ENCODE measurements at places on chromosomes 3 and 15.

GRCh38 chr15:81398910-81399551 is 25.0 kb upstream of the TMC3 start:
- no peak for DNase-seq

GRCh38 chr3:60588806-60589205 is 662.4 kb downstream of the FHIT start:
- DNase-seq, result no peak

DNA sequence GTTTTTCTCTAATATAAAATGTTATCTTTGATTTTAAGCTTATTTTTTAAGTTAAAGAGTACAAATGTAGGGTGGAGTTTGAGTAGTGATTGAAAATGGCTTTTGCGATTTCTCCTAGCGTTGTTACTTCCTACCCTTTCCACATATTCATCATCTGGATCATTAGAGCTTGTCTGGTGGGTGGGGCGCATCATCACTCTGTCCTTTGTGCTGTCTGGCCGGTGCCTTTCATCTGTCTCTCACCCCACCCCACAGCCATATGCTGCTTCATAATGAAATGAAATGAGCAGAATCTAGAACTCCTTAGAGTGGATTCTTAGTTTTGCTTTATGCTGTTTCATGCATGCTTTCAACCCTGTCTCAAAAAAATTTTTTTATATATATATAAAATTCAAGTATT is 44.3 kb downstream of the ATP1B3 start:
- DNase-seq, result no peak

DNA sequence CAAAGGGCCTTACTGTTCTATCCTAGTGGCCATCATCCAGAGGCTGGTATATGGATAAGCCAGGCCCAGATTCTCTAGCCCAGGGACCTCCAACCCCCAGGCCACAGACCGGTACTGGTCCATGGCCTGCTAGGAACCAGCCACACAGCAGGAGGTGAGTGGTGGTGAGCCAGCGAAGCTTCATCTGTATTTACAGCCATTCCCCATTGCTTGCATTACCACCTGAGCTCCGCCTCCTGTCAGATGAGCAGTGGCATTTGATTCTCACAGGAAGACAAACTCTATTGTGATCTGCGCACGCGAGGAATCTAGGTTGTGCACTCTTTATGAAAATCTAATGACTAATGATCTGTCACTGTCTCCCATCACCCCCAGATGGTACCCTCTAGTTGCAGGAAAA is 30.1 kb upstream of the TPM1 start:
- DNase-seq, result no peak

DNA sequence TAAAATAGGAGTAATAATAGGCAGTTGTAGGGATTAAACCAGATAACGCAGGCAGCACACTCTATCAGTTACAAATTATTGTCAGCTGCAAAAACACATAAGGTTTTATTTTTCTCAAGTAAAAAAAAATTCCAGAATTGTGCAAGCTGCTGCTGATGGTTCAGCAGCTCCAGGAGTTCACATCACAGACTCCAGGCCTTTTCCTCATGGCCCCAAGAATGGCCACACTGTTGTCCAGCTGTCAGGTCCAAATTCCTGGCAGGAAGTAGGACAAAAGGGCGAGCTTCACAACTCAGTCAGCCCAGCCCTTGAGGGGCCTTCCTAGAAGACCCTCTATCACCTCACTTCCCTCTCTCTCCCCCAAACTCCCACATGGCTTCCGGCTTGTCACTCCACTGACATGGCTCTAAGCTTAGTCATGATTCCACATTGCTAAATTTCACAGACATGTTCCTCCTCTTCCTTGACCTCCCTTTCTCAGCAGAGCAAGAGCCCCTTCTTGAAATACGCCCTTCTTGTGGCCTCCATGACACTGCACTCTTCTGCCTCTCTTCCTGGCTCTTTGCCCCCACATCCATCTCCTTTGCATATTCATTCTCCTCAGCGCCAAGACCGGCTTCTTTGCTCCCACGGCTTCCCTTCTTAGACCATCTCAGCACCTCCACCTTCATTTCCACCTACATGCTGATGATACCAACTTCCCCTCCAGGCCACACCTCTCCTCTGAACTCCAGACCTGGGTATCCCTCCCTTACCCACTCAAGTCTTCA is 27.4 kb upstream of the FAM174B start:
- DNase-seq, result no peak

DNA sequence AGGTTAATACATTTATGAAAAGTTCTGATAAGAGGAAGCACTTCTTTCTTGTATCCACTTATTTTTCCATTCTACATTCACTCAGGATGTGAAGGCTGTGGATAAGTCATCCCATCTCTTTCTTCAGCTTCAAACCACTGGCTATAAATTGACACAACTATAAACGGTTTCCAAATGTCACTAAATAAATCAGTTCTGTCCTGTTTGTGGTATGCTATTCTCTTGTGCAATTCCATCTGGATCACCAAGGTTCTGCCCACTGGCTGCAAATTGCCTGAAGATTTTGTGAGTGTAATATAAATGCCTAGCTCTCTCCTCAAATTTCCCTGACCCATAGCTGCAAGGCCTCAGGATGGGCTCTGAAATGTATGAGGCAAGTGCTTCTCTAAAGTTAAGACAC is 7.1 kb upstream of the LMOD3 start:
- no peak for DNase-seq

DNA sequence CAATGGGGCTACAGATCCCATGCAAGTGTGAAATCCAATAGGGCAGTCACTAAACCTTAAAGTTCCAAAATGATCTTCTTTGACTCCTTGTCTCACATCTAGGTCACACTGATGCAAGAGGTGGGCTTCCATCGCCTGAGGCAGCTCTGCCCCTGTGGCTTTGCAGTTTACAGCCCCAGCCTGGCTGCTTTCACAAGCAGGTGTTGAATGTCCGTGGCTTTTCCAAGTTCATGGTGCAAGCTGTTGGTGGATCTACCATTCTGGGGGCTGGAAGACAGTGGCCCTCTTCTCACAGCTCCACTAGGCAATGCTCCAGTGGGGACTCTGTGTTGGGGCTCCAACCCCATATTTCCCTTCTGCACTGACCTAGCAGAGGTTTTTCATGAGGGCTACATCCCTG is 68.5 kb upstream of the PRR20G start:
- DNase-seq, result no peak

- DNase-seq, result no peak
Measured at GRCh38 chr3:108036984-108037741, 53.7 kb downstream of the CD47 start.

GRCh38 chr3:187997946-187998561 is 155.9 kb upstream of the LPP start:
- DNase-seq, result no peak

DNA sequence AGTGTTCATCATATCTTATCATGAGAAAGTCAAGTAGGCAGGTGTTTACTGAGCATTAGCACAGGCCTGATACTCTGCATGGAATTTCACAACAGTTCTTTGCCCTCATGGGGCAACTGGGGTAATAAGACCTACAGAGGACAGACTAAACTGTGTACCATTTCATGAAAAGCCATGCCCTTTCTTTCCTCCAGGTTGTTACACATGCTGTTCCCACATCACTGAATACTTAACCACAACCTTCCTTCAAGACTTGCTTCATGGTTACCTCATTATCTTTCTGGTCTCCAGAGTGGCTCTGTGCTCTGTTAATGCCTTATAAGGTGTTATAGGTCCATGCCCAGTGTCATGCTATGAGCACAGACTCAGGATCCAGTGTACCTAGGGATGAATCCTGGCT is 28.2 kb upstream of the RSL24D1 start:
- no peak for DNase-seq

- no peak for DNase-seq
Measured at GRCh38 chr3:32448686-32449474, 53.8 kb downstream of the CMTM6 start.

DNA sequence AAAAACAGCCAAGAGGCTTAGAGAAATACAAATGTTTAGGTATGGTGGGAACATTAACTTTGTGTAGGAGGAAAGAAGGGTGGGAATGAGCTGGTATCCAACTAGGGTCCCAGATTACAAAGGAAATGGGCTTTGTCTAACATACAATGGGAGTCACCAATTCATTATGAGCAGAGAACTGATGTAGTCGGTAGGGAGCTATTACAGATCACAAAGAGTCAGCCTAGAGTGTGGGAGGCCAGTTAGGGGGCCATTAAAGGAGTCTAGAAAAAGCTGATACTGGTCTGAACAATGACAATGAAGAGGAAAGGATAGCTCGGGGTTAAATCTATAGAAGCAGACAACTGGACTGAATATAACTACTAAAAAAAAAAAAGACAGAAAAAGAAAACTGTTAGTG is 15.5 kb downstream of the ANO10 start:
- DNase-seq, result no peak

DNA sequence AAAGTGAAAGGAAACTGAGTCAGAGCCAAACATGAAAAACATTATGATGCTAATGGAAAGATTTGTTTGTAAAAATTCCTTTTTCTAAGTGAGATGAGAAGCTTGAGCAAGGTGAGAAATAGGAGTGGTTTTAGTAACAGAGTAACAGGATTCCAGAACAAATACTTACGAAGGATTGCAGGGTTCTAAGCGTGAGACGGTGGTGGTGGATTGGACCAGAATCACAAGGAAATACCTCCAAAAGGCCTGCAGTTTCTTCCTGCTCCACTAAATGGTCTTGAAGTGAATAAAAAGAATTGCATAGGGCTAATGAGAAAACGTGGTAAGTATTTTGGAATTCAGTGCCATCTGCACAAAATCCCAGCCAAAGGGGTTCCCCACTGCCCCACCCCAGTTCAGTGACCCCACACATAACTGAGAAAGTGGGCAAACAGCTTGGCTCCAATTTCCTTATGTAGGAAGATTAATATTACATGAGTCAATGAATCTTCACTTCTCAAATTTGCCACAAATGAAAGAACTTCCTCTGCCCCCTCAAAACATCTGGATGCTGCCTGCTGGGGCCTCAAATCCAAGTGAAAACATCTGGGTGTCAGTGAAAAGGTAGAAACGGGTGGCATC is 283.8 kb upstream of the NR2F2 start:
- no peak for DNase-seq

DNA sequence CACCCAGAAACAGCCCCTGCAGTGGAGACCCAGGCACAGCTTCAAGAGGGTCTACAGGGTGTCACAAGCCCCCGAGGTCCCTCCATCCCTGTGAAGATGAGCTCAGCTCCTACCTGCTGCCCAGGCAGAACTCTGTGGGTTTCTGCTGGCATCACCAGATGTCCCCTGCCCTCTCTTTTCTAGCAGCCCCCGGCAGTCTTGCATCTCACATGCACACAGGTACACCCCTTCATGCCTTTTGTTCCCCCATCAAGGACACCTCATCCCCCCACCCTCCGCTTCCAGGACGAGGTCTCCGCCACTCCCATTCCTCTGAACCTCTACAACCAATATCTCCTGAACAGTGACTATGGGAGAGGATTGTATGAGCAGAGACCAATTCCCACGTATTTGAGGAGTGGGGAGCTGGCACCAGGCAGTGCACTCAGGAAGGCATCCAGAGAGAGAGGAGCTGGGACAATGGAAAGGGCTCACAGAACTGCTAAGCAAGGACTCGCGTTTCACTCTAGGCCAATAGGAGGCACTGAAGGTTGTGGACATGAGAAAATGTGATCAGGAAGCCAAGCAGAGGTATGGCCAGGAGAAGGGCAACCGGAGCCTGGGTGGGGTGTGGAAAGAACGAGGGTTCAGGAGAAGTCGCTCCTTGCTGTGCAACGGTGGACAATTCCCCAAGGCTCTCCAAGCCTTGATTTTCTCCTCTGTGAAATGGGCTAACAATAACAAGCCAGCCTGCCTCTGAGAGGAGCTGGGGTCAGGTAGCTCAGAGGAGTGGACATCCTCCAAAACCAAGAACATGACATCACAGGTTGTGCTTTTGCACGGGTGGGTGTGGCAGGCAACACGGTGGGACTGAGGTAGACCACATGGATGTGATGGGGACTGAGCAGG is 115.2 kb downstream of the CHSY1 start:
- no peak for DNase-seq

DNA sequence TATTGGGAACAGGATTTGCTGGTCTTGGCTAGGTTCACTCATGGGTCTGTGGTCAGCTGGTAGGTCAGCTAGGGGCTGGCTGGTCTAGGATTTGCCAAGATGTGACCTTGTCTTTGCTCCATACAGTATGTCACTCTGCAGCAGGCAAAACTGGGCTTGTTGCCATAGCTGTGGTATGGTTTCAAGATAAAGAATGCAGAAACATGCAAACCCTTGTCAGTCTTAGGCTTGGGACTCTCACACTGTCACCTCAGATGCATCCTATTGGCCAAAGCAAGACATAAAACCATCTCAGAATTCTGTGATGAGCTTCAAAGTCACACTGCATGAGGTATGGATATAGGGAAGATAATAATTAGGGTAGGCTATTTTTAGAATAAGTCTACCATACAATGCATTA is 66.6 kb upstream of the TBC1D5 start:
- DNase-seq, result no peak

DNA sequence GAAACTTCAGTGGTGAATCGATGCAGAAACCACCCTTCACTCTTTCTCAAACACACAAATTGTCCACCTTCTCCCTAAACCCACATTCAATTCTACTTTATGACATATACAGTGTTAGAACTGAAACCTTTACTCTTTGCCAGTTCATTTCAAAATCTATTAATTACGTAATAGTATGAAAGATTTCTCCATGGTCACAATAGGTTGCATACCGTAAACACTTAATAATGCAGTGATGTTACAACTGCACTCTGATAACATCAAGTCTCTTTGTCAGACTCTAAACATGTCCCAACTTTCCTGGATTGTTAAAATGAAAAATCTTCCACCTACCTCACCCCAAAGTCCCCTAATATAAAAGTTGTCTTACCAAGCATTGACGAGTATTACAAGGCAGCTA is 111.8 kb upstream of the PROK2 start:
- DNase-seq, result no peak

GRCh38 chr3:31802981-31803740 is 177.9 kb downstream of the OSBPL10 start:
- no peak for DNase-seq

DNA sequence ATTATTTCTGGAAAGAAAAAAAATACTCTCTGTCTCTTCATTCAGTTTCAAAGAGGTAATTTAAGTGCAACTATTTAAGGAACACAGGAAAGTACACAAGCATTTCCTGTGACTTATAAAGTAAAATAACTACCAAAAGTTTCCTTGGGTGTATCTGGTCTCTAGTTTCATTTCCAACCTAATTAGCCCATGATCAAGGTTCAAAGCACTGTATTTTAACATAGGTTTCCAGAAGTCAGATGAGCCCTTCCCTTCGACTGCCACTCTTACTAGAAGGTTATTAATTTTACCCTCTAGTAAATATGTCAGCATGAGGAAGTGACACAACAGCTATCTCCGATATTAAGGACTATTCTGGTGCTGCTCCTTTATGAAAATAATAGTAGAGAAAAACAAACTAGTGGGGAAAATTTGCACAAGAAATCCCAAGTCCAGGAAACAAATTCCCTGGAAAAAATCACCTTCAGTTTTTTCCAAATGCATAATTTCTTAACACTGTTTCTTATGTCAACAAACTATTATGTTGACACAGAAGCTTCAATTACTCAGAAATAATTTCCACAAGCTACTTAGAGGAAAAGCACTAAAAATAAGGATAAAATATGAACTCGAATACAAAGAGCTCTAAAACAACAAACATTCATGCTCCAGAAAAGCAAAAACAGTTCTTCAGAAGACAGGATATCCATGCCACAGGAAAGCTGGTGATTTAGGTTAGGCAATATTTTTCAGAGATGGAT is 35.3 kb downstream of the CCPG1 start:
- DNase-seq, result no peak
